ENCODE measurements at places on chromosomes 4 and X.
A peak's percentile ranks its signal among the peaks of the same experiment; 100 is the strongest.

DNA sequence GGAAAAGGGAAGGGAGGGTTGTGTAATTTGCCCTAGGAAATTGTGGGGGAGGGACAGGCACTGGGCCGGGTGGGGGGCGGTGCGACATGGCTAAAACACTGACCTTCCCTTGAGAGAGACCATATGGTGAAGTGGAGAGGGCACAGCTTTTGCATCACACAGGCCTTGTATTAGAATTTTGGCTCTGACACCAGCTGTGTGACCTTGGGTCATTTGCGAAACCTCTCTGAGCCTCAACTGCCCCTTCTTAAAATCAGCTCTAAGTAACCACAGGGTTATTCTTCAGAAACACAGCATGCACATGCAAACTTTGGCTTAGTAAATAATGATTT is 25.8 kb downstream of the PDGFRA start:
- DNase-seq: no peak

DNA sequence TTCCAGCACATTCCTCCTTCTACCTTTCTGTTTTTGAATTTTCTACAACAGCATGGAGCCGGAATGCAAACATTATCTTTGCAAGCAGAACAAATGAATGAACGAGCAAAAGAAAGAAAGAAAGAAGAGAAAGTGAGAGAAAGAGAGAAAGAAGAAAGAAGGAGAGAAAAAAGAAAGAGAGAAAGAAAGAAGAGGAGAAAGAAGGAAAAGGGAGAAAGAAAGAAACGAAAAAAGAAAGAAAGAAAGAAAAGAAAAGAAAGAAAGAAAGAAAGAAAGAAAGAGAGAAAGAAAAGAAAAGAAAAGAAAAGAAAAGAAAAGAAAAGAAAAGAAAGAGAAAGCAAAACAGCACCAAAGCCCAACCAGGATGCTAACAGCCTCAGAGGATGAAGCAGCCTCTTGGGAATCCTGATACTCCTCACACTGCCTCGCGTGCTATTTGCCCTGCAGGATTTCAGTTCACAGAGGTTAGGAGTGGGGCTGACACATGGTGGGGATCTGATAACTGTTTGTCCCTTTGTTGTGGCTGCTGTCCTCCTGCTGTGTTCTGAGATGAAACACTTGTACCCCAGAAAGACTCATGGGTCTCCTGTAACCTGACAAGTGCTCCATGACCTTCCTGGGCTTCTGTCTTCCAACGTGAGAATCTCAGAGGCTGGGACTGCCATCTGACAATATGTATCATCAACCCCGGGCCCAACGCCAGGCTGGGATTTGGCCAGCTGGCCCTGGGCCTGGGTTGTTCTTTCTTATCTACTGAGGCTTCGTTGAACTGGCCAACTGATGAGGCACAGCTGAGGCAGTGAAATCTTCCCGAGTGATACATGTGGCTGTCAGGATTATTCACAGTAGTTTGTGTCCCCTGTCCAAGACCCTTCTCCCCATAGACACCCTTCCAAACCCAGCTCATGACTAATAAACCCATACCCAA is 61.0 kb downstream of the SEPSECS start:
- peak; percentile 44 for DNase-seq

DNA sequence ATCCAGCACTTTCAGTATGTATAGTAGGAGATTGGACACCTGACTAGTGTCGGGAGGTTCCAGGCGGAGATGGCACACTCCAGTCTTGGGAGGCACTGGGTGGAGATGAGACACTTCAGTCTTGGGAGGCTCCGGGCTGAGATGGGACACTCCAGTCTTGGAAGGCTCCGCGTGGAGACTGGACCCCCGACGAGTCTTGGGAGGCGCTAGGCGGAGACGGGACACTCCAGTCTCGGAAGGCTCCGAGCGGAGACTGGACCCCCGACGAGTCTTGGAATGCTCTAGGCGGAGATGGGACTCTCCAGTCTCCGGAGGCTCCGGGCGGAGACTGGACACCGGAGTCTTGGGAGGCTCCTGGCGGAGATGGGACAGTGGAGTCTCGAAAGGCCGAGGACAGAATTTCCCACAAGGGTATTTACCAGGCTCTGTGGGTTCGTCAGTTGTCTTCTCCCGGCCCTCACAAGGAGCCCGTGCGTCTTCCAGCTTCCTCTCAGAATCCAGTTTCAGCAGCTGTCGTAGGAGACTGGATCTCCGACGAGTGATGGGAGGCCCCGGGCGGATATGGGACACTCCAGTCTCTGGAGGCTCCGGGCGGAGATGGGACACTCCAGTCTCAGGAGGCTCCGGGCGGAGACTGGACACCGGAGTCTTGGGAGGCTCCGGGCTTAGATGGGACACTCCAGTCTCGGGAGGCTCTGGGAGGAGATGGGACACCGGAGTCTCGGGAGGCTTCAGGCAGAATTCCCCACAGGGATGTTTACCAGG is 952 bp downstream of the FAM47A start:
- DNase-seq: no peak

DNA sequence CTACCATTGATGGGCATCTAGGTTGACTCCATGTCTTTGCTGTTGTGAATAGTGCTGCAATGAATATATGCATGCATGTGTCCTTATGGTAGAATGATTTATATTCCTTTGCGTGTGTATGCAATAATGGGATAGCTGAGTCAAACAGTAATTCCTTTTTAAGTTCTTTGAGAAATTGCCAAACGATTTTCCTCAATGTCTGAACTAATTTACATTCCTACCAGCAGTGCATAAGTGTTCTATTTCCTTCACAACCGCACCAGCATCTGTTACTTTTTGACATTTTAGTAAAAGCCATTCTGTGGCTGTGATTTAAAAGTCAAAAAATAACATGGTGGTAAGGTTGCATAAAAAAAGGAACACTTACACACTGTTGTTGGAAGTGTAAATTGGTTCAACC is 103.1 kb upstream of the FAM47B start:
- DNase-seq: no peak

- peak; percentile 91 for DNase-seq
These were observed 30.9 kb downstream of the RNF212 start for GRCh38 chr4:1082215-1083182.

GRCh38 chr4:177574446-177574845 is 132.2 kb upstream of the AGA start:
- no peak for DNase-seq

GRCh38 chr4:37486166-37486565 is 200.0 kb downstream of the RELL1 start:
- no peak for DNase-seq

- no peak for DNase-seq
These were observed 4.5 kb downstream of the MMRN1 start for GRCh38 chr4:89899152-89899551.

DNA sequence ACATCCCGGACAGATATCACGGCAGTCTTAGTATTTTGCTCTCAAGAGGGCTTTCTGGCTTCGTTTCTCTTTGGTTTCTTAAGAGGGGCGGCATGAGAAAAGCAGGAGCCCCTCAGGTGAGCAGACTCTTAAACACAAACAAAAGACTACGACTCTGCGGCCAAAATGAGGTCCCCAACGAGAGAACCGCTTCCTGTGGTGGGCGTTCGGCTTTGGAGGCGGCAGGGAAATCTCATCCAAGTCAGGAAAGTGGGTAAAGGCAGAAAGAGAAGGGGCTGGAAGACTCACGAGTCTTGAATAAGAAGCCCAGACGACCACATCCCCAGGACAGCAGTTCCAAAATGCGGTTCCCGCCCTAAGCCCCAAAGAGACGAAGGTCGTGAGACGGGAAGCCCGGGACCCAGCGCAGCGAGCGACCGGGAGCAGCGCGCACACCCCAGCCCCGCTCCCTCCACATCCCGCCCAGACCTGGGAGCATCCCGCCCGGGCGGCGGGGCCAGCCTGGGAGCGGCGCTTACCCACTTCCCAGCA is 409 bp downstream of the UGDH start:
- peak; percentile 20 for DNase-seq

GRCh38 chr4:10157478-10158332 is 41.1 kb upstream of the WDR1 start:
- DNase-seq: peak; percentile 79

- DNase-seq: no peak
These were observed 15.6 kb downstream of the MED14 start for GRCh38 chrX:40719731-40720130.

DNA sequence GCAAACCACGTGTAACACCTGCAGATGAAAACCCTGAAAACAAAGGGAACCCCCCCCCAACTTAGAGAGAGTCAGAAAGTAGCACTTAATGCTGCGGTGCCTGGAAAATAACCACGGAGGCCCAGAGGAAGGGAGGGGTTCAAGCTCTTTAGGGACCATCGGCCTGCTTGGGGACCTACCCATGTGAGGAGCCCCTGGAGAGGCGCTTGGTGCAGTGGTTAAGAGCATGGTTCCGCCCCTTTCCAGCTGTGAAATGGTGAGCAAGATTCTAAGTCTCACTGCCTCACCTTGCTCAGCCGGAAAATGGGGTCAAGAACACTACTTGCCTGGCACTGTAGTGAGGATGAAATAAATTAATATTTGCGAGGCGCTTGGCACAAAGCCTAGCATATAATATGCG is 13.8 kb downstream of the SLC25A5 start:
- no peak for DNase-seq

DNA sequence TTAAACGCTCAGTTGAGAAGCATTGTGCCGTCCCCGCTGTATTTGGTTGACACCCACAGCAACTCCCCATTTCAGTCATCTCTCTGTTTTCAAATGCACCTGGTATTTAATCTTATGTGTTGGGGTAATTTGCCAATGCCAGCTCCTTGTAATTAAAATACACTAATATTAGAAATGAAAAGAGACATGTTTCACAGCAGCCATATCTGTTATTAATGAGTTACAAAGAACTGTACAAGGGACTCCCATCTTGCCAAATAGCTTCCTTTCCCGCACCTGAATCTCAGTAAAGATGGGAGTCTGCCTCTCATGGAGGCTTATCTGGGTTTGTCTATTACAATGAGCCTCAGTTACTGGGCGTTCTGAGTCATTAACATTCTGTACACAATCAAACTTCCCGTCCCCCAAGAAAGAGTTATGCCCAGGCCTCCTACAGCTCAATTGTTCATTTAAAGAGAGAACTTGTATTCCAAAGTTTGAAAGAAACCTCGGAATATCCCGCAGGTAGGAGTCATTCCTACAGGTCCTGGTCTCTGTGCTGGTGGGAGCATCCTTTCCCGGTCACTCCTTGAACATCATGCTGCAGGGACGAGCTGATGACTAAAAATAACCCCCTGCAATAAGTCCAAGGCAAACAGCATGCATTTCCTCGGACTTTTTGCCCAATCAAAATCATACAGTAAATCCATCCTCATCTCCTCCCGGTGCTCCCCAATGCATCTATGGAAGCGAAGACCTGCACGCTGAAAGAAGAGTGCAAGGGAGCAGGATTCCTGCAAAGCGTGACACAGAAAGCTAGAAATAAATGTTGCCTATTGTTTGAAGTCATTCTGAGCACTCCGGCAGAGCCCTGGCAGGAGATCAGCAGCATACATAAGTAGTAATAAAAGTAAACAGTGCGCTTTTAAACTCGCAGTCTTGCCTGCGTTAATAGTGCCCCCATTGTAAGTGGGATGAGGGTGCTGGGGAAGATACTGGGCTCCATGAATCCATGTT is 926 bp downstream of the NDP start:
- no peak for DNase-seq

- no peak for DNase-seq
These were observed 111.7 kb downstream of the HMX1 start for GRCh38 chr4:8759987-8760386.

GRCh38 chr4:25013756-25014661 is 16.7 kb downstream of the LGI2 start:
- no peak for DNase-seq

GRCh38 chrX:71131510-71131909 is 13.1 kb downstream of the MED12 start:
- no peak for DNase-seq

- DNase-seq: no peak
These were observed 74.7 kb upstream of the STS start for GRCh38 chrX:7072856-7073255.

DNA sequence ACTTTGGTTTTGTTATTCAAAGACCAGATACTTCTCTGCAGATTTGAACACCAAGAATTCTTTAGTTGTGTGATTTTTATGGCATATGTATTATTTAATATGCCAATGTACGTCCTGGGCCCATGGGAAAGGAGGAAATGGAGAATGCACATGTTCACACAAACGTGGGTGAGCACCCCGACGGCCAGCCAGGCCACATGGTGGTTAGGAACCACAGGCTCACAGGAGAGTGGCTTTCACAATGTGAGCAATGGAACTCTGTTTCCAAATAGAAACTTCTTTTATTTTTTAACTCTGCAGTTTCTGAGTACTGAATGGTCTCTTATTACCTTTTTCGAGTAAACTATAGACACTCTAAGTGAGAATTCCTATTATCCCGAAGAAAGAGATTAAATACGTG is 58.0 kb upstream of the UNC5C start:
- DNase-seq: no peak

GRCh38 chr4:45554423-45554822 is 569.4 kb downstream of the GABRG1 start:
- DNase-seq: no peak

GRCh38 chr4:147740176-147740575 is 8.3 kb downstream of the ARHGAP10 start:
- no peak for DNase-seq

GRCh38 chrX:99833821-99834220 is 576.3 kb downstream of the PCDH19 start:
- no peak for DNase-seq

DNA sequence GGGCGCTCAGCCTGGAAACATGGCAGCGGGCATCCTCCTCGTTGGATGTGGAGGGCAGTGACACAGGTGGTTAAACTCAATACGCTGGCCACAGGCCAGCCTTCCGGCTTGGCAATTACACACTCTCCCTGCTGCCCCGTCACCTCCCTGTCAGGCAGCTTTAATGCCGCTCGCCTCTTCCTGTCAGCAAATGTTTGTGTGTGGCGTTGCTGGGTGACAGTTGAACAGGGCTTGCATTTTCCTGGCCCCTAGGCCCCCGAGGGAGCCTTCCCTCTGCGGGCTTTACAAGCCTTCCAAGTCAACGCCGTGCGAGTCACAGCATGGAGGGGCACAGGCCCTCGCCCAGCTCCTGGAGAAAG is 620.0 kb downstream of the BCOR start:
- DNase-seq: no peak

- no peak for DNase-seq
These were observed 288.2 kb downstream of the IL1RAPL2 start for GRCh38 chrX:104854188-104854587.

DNA sequence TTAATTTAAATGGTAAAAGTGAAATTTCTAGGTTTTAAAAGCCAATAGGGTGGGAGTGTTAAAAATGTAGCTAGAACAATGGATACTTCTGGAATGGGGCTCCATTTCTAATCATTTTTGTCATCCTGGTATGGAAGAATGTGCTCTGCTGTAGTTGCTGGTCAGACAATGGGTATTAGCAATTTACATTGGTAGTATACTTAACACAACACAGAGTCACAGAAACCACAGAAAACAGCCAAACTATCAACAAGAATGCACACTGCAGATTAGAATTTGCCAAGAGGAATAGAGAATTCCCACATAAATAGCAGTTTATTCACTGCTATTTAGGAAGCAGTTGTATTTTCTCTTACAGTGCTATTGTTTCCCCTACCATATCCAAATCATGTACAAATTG is 319.6 kb downstream of the PPP3CA start:
- DNase-seq: no peak

DNA sequence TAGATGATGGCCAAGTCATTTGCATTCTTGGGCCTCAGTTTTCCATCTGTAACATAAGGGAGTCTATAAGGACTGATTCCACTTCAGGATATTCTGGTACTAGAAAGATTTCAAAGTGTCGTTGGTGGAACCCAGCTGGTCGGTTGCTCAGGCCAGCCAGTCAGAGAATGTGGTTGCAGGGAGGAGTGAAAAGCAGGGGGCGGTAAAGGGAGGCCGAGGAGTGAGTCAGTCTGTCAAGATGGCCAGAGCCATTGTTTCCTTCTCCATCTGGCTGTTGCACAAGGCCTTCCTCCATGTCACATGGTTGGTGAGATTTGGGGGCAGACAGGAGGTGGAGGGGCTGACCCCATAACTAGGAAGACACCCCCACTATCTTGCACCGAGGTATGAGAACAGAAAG is 38.2 kb downstream of the STARD8 start:
- peak; percentile 81 for DNase-seq

Data from AG08396 (cell line).